ENCODE measurements at places on chromosomes 16 and 17.
A peak's percentile ranks its signal among the peaks of the same experiment; 100 is the strongest.

GRCh38 chr17:80691784-80692183 is 147.1 kb downstream of the RPTOR start:
- no peak for DNase-seq

DNA sequence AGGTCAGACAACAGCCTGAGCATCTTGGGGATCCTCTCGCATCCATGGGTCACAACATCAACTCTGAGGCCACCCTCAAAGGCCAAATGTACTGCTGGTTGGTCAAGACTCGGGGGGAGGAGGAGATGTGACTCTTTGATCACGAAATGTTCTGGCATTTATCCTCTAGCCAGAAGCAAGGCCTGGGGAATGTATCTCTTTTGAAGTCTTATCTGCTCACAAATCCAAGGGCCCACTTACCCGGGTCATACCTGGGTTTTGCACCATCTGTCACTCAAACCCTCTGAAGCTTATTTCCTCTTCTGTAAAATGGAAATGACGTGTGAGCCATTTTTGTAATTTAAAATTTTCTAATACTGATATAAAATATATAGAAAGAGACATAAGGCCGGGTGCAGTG is 13.2 kb downstream of the CA7 start:
- DNase-seq = no peak

DNA sequence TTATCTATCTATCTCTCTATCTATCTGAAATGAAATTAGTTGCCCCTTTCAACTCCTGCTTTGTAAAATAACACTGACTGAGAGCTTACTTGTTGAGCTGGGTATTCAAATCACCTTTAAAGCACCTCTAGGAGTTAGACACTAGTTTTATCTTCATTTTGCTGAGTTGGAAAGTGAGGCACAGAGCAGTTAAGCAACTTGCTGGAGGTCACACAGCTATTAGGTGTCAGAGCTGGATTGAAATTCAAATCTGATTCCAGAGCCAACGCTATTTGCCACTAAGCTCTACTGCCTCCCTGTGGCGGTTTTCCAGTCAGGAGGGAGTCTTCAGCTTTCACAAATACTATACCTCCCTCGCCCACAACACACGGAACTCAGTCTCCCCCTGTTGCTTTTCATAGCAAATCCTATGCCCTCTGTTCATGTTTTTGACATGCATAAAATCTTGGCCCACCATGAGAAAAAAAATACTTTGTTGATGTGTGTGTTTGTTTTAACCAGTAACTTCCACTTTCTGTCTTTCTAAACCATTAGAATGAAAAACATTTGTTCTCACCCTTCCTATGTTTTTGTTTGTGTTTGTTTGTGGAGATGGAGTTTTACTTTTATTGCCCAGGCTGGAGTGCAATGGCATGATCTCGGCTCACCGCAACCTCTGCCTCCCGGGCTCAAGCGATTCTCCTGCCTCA is 74.8 kb upstream of the SMURF2 start:
- DNase-seq = peak; percentile 18

DNA sequence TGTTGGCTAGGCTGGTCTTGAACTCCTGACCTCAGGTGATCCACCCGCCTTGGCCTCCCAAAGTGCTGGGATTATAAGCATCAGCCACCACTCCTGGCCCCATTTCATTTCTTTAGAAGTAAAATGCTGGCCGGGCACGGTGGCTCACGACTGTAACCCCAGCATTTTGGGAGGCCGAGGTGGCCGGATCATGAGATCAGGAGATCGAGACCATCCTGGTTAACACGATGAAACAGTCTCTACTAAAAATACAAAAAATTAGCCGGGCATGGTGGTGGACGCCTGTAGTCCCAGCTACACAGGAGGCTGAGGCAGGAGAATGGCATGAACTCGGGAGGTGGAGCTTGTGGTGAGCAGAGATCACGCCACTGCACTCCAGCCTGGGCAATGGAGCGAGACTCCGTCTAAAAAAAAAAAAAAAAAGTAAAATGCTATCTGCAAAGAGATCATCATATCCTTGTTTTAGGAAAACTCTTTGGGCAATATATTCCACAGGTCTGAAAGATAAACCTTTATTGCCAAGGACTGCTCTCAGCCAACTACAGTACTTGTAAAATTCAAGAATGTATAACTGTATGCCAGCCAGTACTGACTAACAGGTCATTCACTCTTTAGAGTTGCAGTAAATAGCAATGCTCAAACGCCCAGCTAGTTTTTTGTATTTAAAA is 3.8 kb downstream of the GJC1 start:
- no peak for DNase-seq

- DNase-seq = no peak
Measured at GRCh38 chr16:88297178-88297720, 85.5 kb upstream of the ZNF469 start.

GRCh38 chr17:28949185-28950016 is 1.9 kb downstream of the PHF12 start:
- DNase-seq = peak; percentile 56

- DNase-seq = no peak
Measured at GRCh38 chr16:22886927-22887326, 73.0 kb downstream of the HS3ST2 start.

DNA sequence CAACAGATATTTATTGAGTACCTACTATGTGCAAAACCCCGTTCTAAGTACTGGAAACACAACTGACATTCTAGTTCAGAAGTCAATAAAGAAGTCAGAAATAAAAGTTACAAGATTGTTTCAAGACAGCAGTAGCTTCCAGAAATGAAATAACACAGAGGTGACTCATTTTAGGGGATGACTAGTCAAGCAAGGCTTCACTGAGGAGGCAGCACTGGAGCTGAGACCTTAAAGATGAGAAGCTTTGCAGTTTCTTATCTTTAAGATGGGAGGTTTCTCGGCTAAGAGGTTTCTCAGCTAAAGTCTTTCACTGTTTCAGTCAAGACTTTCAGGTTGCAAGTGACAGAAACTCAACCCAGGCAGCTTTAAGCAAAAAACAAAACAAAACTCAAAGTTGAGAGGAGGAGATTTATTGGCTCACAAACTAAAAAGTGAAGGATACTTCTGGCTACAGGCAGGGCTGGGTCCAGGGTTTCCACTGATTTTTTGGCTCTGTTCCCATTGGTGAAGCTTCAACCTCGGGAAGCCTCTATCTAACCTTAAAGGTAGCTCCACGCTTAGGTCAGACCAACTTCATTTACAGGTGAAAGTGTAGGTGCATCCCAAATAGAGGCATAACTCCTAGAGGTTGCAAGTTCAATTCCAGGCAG is 7.4 kb upstream of the MMP2 start:
- DNase-seq = no peak

GRCh38 chr16:85227084-85227945 is 115.0 kb upstream of the CIBAR2 start:
- DNase-seq = no peak

- DNase-seq = no peak
Measured at GRCh38 chr16:87815567-87815966, 49.8 kb upstream of the KLHDC4 start.

DNA sequence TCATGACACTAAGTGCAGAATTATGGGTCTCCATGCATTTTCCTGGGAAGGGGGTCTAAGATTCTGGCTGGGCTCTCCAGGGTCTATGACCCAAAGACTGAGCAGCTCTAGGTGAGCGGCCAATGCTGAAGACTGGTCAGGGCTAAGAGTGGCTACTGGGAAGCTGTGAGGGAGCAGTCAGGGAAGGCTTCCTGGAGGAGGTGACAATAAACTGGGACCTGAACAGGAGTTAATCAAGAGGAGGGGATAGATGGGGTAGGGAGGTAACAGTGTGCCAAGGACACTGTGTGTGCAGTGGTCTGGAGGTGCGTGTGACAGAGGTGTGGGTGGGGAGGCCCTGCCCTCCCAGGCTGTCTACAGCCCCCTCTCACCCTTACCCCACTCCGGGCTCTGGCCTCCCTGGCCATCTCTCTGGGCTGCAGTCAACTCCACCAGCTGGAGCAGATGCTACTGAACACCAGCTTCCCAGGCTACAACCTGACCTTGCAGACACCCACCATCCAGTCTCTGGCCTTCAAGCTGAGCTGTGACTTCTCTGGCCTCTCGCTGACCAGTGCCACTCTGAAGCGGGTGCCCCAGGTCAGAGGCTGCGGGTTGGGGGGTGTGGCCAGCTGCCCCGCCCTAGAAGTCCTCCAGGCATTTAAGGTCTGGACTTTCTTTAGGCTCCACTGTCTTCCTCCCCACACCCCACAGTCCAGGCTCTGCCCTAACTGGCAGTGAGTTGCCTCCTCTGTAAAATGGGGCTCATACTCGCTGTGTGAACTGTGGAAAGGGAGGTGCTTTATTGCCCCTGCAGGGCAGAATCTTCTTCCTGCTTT is 20.4 kb downstream of the ADGRG5 start:
- no peak for DNase-seq

DNA sequence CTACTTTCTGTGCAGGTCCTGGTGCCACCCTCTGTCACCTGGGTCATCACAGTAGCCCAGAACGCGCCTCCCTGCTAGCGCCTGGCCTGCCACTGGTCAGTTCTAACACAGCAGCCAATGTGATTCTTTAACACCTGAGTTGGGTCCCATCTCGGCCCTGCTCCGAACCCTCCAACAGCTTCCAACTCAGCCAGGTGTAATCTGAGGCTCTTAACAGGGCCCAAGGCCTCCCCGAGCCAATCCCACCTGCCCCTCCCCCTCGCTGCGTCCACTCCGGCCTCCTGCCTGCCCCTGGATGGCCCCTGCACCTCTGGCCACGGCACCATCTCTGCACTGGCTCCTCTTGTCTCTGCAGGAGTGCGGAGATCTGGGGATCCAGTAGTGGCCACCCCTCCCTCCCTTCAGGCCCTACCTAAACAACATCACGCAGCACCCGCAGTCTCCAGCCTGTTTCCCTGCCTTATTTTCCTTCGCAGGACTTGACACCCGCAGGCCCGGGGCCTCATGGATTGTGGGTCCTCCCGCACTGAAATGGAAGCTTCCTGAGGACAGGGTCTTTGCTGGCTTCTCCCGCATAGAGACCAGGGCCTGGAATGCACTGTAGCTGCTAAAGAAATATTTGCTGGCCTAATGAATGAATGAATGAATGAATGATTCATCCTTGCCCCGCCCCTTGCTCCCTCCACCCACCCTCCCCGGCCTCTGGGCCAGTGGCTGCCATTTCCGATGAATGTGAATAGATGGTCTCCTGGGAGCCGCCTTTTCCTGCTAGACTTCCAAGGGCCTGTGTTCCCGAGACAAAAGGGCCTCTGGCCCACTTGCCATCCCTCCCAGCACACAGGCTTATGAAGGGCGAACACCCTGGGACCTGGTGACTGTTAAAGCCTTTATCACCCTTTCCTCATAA is 174.8 kb upstream of the FOXF1 start:
- DNase-seq = no peak

DNA sequence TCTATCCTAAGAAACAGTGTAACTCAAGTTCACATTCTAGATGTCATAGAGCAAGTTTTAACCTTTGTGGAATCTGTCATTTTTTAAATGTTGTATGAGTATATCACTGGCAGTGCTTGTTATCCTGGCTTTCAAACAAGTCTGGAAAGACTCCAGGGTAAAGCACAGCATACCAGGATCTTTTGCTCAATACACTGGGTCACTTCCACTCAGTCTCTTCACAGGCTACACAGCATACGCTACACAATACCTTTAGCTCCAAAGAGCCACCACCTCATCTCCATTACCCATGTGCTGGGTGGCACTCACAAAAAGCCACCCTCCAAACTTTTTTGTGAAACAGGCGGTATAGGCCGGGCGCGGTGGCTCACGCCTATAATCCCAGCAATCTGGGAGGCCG is 69.5 kb downstream of the PARN start:
- DNase-seq = no peak

Data from stimulated activated CD4-positive, alpha-beta T cell treated with anti-CD3 and anti-CD28 coated beads, Interleukin-4, amount 100 ng/mL, for 48 hours (primary cell).